NCI-H774 (cell line): ENCODE measurements at places on chromosomes 13 and 19.
A peak's percentile ranks its signal among the peaks of the same experiment; 100 is the strongest.

- DNase-seq: no peak
Observed at GRCh38 chr13:50360637-50361036, 345.4 kb downstream of the KCNRG start.

DNA sequence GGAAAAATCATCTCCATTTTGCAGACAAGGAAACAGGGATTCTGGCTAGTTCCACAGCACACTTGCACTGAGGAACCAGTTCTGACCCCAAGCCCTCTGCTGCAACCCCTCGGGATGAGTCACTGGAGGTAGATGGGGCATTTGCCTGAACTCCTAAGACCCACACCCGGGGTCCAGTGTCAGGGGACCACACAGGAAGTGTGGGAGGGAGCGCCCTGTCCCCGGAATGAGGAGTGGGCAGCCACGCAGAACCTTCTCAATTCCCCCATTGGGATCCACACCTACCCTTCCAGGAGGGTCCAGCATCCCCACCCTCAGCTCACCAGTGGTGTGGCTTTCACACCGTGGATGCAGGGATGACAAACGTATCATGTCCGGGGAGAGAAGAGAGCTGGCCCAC lies 62.7 kb downstream of the TSHZ3 start:
- DNase-seq: no peak

DNA sequence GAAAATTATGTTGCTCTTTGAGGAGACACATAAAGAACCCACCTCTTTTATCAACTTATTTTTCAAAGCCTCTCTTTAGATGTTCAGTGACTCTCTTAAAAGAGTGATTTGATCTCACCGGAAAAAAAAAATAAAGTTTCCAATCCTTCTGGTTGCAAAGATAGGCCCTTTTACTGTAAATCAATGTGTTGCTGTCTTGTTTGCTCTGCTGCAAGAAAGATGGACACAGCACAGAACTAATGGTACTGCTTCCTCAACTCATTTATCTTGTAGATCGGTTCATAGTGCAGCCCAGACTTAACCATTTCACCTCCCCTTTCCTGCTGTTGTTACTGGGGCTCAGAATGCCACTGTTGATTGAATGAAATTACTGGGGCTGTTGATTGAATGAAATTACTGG lies 388.9 kb upstream of the KLF12 start:
- DNase-seq: no peak

- no peak for DNase-seq
Observed at GRCh38 chr19:35184884-35185283, 30.3 kb downstream of the FXYD5 start.

GRCh38 chr19:11457115-11457514 lies 21.7 kb downstream of the PRKCSH start:
- DNase-seq: no peak

DNA sequence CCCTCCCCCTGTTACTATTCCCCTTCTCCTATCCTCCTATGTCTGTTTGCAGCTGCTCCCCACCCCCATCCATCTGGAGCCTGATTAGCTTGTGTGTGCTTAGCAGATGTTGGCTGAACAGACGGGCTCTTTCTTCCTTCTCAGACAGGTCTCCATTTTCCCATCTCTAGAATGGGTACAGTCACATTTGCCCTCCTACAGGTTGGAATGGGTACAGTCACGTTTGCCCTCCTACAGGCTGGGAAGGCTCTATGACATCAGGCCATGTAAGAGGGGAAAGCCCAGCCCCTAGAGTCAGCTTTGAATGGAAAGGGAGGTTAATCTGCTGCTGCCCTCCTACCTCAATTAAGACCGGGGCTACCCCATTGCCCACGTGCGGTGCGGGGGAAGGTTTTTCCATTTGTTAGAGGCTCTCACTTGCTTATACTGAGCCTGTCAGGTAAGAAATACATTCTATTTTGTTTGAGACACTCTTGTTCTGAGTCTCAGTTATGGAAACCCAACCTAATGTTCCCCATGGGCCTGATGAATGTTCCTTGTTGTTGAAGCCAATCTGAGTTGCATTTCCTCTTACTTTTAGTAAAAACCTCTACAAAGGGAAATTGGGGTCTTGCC lies 2.2 kb upstream of the CLEC17A start:
- DNase-seq: no peak

DNA sequence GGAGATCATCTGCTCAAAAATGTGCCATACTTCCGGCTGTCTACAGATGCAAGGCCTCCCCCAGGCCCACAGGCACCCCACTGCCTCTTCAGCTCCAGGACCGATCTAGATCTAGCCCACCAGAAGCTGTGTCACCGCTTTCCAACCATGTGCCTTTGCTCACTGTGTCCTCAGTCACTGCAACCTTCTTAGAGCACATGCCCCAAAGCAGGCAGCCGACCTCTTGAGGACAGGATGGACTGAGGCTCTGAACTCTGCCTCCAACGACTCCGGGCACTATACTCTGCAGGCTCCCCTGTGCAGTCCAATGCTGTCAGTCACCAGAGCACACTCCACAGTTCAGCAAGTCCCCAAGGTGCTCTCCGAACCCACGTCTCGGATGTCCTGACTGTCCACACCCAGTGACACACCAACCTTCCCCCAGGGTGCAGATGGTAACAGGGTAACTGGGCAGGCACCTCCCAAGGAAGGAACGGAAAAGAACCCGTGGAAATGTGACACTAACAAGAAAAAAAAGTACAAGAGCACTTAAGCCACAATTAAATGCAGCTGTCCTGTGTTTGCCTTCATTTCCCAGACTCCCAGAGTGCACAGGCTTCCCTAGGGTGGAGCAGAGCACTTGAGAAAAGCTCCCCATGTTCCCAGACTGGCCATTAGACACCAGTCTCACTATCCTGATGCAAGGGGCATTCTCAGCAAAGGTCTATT lies 4.8 kb downstream of the STK24 start:
- DNase-seq: peak; percentile 17

GRCh38 chr19:37466277-37466797 lies 907 bp downstream of the ZNF569 start:
- no peak for DNase-seq

DNA sequence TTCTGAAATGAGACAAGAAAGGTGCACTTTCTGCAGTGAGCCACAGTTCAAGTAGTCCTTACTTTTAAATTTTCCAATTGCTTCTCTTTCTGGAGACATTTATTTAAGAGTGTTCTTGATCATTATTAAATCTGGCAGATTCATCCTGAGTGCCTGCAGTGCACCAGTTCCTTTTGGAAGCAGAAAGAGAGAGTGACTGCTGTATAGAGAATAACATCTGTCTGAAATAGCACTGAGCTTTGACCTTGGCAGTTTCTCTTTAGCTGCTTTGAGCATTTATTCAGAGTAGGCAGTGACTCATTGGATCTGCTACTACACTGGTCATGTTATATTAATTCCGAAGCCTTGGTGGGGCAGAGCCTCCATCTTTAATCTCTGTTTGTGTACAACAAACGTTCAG lies 1373.7 kb downstream of the PCDH9 start:
- DNase-seq: no peak

- DNase-seq: no peak
Observed at GRCh38 chr13:101343128-101343787, 73.0 kb downstream of the NALCN start.

GRCh38 chr19:50005428-50005827 lies 19.7 kb downstream of the VRK3 start:
- DNase-seq: no peak

DNA sequence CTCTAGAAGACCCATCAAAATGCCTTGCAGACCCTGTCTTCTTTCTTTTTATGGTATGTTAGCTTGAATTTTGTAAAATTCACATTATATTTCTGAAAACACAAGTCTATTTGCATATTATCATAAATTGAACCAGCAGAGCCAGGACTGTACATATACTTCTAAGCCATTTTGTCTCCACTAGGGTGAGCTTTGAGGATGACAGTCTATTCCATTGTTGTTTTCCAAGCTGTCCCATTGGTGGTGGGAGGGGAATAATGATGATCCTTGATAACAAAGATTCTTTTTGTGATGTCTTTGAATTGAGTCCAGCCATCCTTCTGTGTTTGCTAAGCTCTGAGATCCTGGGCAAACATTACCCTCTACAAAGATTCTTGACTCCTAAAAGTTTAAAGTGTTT lies 359.3 kb upstream of the PCDH20 start:
- DNase-seq: no peak

DNA sequence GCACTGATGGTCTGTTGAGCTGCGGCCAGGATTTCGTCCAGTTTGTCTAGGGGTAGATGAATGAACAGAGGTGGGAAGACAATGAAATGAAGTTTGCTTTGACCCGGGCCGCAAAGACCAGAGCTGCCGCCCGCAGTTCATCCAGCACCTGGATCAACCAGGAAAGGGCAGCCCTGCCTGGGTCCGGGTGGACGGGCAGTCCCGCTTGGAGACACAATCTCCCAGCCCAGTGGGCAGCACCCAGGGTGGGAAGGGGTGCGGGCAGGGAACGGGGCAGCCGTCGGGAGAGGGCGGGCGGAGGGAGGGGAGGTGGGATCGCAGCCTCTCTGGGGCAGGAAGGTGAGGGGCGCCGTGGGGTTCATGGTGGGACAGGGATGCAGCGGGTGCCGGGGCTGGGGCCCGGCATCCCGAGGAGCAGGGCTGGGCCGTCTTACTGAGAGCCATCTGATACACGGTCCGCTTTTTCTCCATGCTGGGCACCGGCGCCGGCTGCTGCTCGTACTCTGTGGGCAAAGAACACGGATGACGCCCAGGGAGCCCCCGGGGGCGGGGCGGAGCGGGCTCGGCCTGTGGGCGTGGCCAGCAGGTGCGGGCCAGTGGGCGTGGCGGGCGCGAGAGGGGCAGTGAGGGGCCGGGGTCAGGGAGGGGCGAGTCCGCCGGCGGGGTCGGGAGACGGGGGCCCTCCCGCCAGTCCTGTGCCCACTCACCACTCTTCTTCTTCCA lies 33.1 kb downstream of the SHANK1 start:
- no peak for DNase-seq

DNA sequence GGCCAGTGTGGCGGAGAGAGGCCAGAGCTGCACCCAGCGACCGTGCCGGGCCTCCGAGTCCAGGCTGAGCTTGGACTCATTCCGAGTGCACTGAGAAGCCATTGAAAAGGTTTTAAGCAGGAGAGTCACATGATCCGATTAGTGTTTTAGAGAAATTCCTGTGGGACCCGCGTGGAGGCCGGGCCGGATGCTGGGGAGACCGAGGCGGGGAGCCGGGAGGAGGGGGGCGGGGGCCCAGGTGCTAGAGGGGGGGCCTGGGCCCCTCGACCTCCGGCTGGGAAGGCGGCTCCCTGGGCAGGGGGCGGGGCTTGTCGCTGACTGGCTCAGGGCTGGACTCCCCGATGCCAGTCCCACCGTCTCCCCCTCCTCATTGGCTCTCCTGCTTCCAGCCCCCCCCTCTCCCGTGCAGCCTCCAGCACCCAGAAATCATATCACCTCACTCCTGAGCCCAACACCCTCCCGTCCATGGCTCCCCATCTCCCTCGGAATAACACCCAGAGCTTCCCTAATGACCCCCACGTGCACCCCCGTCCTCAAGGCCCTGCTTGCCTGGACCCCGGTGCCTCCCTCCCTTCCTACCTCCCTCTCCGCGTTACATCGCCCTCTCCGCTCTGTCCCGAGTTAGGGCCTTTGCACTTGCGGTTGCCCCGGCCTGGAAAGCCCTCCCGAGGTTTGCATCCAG lies 5.2 kb upstream of the ZNF579 start:
- peak; percentile 85 for DNase-seq

DNA sequence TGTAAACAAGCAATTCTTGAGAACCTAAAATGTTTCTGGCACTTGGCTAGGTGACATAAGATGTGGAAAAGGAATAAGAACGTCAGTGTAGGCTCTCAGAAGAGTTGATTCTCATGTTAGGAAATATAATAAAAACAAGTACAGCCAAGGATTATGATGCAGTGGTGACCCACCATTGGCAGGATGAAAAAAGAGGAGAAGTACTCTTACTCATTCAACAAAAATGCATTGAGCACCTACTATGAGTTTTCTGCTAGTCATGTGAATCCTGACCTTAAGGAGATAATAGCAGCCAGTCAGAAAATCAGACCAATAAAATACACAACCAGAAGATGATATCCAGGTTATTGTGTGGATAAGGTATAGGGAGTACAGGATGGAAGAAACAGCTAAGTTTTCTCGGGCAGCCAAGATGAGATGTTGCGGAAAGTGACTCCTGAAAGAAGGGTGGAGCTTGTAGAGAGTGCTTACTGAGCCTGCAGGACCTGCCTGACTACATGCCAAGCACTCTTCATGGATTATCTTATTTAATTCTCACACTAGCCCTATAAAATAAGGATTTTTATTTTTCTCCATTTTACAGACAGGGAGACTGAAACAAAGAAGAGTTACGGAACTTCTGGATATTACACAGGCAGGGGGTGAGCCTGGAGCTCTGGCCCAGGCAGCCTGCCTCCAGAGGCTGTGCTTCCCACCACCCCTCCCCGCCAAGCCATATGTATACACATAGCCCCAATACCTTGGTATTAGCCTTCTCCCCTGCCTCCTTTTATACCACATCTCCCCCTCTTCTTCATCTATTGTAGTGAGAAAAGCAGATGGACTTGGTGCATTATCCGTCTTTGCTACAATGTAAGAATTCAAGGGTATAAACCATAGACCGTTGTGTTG lies 58.0 kb downstream of the TGDS start:
- no peak for DNase-seq

DNA sequence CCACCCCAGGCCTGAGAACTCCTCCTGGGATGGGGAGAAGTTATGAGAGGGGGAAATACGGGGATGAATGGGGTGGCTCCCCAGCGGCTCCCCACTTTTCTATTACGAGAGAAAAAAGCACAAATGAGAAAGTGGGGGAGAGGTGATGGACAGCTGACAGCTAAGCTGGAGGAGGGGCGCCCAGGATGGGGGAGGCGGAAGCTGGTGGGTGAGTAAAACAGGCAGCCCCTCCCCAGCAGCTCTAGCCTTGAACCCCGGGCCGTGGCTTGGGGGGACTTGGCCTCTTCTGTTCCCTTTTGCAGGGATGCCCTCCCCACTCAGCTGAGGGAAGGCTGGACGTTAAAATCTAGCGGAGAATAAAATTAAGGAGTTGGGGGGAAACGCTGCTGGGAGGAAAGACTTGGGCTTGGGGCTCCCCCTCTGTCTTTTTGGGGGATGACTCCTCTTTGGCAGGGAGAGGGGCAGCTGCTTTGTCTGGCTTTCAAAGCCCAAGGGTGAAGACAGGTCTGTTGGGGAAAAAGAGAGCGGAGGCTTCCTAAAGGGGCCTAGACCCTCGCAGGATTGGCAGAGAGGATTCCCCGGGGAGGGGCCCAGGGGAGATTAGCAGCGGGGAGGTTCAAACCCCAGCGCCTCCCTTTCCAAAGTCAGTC lies 1.4 kb upstream of the SAMD1 start:
- DNase-seq: no peak
